ENCODE measurements at places on chromosomes 5 and 9.

DNA sequence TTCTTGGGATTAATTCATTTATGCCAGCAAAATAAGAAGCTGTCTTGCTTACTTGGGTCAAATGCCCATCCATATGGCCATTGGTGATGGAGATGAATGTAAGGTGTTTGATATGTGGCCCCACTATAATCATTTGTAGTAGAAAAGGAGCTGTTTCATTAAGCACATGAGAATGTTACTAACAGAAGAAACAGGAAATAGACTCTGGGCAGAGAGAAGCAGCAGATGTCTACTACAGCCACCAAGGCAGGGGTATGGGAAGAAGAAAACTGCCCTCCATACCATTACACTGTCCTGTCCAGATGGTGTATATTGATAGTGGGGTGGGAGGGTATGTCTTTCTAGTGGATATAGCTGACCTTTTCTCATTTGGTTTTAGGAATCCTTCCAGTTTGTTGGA lies 386.6 kb upstream of the CLINT1 start:
- no peak for DNase-seq

- no peak for DNase-seq
These were observed 480.2 kb downstream of the PLK2 start for GRCh38 chr5:57979671-57980070.

DNA sequence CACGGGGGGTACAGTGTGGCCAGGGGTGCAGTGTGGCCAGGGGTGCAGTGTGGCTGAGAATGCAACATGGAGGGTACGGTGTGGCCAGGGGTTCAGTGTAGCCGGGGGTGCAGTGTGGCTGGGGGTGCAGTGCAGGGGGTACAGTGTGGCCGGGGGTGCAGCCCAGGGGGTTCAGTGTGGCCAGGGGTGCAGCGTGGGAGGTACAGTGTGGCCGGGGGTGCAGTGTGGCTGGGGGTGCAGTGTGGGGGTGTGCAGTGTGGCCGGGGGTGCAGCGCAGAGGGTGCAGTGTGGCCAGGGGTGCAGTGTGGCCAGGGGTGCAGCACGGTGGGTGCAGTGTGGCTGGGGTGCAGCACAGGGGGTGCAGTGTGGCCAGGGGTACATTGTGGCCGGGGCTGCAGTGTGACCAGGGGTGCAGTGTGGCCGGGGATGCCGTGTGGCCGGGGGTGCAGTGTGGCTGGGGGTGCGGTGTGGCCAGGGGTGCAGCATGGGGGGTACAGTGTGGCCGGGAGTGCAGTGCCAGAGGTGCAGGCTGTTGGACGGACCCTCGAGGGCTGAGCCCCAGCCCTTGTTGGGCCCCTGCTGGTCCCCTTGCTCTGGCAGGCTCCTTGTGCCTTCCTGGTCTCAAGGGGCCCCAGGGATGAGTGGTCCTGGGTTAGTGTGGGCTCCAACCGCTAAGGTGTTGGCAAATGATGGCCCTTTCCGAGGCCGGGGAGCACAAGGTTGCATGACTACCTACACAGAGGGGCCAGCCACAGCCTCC lies 17.9 kb downstream of the TPPP start:
- no peak for DNase-seq

GRCh38 chr9:98080326-98080725 lies 23.8 kb downstream of the NANS start:
- no peak for DNase-seq

- DNase-seq = no peak
These were observed 17.9 kb downstream of the SLC25A25 start for GRCh38 chr9:128085943-128086342.

- DNase-seq = no peak
These were observed 940 bp upstream of the CAMK4 start for GRCh38 chr5:111223101-111223786.

DNA sequence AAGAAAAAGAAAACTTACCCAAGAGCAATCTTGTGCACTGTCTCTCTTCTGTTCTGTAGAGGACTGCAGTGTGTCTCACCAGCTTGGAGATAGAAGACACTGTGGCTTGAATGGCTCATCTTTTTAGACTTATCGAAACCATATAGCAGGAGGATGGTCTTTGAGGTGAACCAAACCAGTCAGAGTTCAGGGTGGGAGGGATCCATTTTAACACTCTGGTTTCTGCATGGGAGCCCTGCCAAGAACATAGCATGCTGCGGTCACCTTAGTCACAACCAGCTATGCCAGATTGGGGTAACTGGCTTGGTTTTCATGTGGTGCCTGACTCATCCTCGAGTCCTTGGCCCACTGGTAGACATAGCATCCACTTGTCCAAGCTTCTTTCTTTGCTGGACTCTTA lies 135.1 kb downstream of the PAPPA start:
- no peak for DNase-seq

GRCh38 chr5:1201327-1202025 lies at the start of gene SLC6A19:
Gene SLC6A19 (plus strand): TSS chr5:1201595. CDS start chr5:1201651, 56 bp downstream.
- DNase-seq = peak; percentile 49

GRCh38 chr9:6270896-6271295 lies 55.3 kb downstream of the IL33 start:
- DNase-seq = no peak

GRCh38 chr5:42321785-42322184 lies 101.5 kb upstream of the GHR start:
- no peak for DNase-seq

- DNase-seq = no peak
These were observed 459.3 kb downstream of the MAT2B start for GRCh38 chr5:163964671-163965070.

GRCh38 chr5:181260720-181261319 lies at the start of gene TRIM52:
Gene TRIM52 (minus strand): TSS chr5:181261143. CDS start chr5:181260813, 330 bp downstream.
- DNase-seq = peak; percentile 91

DNA sequence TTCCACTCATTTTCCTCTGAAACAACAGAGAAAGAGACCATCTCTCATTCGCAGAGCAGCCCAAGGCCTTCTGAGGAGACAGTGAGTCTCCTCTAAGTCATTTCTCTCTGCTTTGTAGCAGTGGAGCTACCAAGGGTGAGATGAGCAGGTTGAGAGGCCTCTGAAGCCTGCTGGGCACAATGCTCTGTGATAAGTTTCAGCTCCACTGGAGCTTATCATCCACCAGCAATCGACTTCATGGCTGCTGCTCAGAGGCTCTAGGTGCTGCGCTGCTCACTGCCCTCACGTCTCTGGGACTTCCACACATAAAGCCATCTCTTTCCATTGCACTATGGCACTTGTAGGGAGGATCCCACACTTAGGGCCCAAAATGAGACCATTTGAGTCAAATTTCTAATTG lies 96.3 kb downstream of the CMYA5 start:
- no peak for DNase-seq

GRCh38 chr9:121242219-121242958 lies 25.6 kb upstream of the GSN start:
- DNase-seq = no peak

DNA sequence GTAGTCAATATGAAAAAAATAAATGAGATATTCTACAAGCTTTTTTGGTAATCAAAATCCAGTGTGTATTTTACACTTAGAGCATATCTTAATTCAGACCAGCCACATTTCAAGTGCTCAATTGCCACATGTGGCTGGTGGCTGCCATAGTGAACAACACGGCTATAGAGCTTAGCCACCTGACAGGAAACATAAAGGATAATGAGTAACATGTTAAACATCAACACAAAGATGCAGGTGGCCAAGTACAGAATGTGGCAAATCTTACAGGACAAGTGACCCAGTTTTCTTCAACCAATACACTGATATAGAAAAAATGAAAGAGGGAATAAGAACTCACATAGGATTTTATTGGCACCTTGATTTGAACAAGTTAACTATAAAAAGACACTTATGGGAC lies 61.4 kb downstream of the KIF24 start:
- no peak for DNase-seq

DNA sequence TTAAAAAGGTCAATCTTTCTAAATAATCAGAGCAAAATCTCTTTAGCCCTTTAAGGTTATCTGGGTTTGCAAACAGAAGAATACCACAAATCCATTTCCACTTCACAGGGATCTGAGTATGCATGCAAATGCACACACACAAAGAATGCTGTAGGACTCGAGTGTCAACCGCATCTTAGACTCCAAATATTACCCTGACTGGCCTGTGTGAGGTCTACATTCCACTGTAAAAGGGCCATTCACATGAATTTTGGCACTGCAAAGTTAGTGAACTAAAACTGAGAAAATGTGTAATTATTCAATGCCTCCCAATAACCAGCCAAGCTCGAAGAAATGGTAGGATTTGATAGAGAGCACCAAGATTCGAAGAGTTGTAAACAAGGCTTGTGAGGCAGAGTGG lies 199.9 kb downstream of the AGTPBP1 start:
- DNase-seq = no peak

- DNase-seq = peak; percentile 51
These were observed 204.5 kb downstream of the HSPA4 start for GRCh38 chr5:133256276-133256675.

DNA sequence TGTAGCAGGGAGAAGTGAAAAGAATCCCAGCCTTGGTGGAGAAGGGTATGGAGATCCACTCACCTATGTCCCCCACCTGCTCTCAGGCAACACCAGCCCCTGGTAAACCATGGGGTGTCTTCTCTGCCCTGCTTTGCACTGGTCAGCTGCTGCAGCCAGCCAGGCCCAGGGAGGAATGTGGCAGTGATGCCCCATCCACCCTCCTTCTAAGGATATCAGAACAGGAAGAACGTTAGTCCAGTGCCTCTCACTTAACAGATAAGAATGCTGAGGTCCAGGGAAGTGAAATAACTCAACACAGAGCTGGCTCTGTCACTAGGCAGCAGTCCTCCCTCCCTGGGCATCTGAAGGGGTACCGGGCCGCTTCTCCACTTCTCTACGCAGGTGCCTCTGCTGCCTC lies 9.7 kb upstream of the PPIC start:
- no peak for DNase-seq

- DNase-seq = no peak
These were observed 792 bp downstream of the NTMT1 start for GRCh38 chr9:129626625-129627284.

DNA sequence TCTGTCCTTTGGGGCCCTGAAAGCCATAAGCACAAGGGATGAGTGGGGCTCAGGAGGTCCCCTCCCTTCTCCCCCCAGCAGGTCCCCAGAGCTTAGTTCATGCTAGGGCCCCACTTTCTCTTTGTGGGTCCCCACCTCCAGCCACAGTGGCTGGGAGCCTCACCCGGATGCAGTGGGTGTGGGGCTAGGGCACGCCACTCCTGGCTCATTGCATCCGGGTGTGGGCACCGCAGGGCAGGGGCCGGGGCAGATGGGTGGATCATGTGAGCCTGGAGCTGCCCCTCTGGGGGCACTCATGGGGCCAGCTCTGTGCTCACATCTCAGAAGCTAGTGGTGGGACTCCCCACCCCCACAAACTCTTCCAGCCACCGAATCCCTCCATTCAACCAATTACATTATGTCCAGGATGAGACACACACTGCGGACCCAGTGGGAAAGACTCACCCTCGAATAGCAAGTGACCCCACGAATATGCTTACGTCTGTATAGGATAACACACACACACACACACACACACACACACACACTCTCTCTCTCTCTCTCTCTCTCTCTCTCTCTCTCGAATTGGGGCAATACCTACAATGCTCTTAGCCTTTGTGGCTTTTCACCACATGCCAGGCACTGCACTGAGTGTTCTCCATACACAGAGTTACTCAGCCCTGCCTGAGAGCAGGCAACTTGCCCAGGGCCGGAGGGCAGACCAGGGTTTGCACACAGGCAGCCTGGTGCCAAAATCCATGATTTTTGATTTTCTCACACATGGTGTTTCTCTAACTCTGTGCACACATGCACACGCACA lies 16.8 kb upstream of the PHYKPL start:
- DNase-seq = no peak

DNA sequence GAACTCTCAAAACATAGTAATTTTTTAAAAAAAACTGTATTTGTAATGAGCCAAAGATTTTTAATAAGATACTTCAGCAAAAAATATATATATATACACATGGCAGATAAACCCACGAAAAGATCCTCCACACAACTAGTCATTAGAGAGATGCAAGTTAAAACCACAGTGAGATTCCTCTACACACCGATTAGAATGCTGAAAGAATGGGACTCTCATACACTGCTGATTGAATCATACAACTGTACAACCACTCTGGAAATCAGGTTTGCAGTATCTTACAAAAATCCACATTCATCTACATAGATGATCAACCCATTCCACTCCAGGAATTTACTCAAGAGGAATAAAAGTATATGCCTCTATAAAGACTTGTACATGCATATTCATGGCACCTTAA lies 43.7 kb downstream of the RASEF start:
- no peak for DNase-seq

GRCh38 chr5:138739938-138740337 lies 13.3 kb upstream of the CTNNA1 start:
- DNase-seq = no peak

- DNase-seq = no peak
These were observed 23.0 kb downstream of the AMBP start for GRCh38 chr9:114055061-114055460.

DNA sequence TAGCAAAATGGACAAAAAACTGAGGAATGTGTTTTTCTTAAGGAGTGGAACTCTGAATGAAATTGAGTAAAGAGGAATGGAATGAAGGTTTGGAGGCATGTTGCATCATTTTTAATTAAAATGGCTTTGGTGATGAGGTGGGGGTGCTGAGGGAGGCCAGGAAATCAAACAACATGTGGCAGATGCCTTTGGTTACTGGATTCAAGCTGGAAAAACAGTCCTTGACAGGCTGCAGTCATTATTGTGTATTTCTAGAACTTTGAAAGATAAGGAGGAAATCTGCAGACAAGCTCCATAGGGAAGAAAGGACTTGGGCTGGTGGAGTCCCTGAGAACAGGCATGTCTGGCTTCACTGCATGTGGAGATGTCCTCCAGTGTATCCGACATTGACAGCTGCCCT lies 203.5 kb upstream of the HAPLN1 start:
- DNase-seq = no peak

- no peak for DNase-seq
These were observed 155.7 kb downstream of the C9orf50 start for GRCh38 chr9:129464972-129465833.

- DNase-seq = no peak
These were observed 455.3 kb upstream of the PTGER4 start for GRCh38 chr5:40224421-40224820.

DNA sequence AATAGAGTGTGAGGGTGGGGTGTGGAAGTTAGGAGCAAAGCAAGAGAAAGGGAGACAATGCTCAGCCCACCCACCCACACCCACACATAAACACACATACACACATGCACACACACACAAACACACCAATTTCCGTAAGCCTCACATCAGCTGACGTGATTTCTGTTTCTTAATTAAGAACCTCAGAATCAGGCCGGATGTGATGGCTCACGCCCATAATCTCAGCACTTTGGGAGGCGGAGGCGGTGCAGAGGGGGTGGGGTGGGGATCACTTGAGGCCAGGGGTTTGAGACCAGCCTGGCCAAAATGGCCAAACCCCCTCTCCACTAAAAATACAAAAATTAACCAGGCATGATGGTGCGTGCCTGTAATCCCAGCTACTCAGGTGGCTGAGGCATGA lies 26.4 kb upstream of the PIK3R1 start:
- DNase-seq = no peak

GRCh38 chr9:4935001-4935672 lies 49.9 kb upstream of the JAK2 start:
- DNase-seq = no peak

- no peak for DNase-seq
These were observed 102.4 kb upstream of the PJA2 start for GRCh38 chr5:109511980-109512734.

GRCh38 chr9:79221084-79221483 lies 350.7 kb upstream of the TLE4 start:
- no peak for DNase-seq
